ENCODE measurements at places on chromosomes 2 and 18.

DNA sequence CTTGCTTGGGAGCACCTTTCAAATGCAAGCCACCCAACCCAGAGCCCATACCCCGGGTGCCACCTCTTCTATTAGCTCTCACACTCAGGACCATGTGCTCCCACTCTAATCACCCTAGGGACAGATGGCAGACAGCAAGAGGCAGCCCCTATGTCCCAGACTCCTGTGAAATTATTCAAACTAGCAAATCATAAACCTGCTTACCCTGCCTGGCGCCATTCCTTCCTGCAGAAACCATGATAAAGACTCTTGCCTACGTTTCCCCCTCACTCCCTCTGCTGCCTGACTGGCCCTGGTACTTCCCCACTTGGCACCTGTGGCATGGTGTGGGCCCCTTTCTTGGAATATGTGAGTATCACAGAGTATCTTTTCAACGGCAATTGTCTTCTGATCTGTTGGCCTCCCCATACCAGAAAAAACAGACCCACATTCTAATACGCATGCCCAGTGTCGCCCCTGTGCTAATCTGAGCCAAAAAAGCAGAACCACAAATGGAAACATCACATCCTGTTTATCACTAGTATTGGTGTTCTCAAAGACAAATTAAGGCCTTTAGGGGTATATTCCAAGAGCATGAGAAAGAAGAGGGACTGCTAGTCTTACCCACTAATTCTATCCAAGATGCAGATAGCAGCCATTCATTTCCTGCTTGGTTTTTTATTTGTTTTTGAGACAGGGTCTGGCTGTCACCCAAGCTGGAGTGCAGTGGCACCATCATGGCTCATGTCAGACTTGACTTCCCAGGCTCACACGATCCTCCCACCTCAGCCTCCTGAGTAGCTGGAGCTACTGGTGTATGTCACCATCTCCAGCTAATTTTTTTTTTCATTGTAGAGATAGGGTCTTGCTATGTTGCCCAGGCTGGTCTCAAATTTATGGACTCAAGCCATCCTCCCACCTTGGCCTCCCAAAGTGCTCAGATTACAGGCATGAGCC, 44.1 kb upstream of the TTC39C start:
- no peak for DNase-seq

- no peak for DNase-seq
Observed at GRCh38 chr2:39620067-39620466, 45.6 kb upstream of the TMEM178A start.

GRCh38 chr2:842151-842803, 108.4 kb upstream of the SNTG2 start:
- no peak for DNase-seq

DNA sequence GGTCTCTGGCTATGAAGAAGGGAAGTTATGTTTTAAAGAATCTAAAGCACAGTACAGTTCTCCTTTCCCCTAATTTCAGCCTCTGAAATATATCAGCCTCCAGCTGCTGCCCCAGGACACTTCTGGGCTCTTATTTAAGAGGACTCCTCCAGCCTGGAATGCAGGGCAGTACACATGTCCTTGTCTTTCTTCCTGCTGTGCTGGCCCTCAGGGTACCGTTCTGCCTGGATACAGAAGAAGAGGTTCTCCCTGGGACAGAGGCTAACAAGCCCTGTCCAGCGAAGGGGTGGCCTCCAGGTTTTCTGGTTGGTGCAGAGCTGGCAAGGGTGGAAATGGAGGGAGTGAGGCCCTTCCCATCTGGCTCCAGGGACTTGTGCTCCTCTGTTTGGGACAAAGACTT, 22.1 kb downstream of the MLPH start:
- DNase-seq: no peak

DNA sequence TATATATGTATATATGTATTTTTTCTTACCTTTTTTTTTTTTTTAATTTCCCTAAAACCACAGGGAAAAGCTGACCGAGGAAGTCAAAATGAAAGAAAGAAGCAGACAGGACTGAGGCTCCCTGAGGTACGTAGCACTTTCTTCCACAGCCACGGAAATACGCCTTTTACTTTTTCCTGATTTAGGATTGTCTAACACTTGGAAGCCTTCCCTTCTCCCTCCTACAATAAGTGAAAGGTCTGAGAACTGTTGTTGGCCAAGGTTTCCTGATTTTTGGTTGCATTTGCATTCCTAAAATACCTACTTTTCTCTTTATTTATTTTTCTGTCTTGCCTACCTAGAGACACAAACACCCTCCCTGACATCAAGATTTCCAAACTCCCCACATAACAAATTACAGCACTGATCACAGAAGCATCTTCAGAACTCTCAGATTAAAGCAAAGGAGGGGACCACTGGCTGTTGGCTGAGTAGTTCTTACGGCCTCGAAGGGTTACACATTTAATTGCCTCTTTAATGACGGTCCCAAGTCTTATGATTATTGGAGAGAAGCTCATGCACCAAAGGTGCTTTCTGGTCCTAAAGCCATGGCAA, 778.5 kb upstream of the FANCL start:
- no peak for DNase-seq

DNA sequence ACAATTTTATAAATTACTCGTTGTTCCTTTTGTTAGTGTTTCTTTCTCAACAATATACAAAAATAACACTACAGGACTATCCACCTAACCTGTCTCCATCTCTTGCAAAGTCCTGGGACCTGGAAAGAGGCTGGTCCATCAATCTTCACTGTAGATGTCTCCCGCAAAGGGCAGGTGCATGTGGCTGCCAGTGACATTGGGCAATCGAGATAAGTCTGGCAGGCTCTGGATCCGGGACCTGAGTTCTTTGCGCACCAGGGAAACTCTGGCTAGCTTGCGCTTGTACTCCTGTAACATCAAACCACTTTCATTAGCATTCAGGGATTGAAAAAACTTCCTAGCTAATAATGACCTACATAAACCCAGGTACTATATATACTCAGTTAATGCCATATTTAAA, 20.5 kb downstream of the RMP24 start:
- DNase-seq: no peak

- no peak for DNase-seq
Observed at GRCh38 chr2:161139098-161139987, 20.9 kb upstream of the TANK start.

DNA sequence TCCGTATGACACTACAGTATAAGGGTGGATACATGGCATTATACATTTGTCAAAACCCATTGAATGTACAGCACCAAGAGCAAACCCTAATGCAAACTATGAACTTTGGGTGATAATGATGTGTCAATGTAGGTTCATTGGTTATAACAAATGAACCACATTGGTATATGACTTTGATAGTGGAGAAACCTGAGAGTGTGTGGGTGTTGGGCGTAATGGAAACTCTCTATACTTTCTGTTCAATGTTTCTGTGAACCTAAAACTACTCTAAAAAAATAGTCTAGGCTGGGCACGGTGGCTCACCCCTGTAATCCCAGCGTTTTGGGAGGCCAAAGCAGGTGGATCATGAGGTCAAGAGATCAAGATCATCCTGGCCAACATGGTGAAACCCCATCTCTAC, 6.5 kb upstream of the ACTG2 start:
- DNase-seq: no peak

GRCh38 chr2:209721497-209721896, 50.1 kb upstream of the UNC80 start:
- no peak for DNase-seq

DNA sequence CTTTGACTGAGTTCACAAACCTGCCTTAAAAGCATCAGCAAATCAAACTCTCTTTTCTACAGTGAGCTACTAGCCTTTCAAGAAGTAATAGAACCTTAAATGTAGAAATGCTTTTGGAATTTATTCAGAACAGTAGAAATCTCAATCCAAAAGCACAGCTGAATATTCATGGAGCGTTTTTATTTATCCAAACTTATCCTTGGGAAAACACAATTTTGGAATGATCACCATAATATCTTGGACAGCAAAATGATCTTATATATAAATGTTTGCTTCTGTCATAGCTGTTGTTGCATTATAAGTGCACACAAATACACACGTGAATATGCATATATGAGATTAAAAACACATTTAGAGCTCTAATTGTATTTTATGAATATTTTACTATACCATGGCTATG, 747.3 kb upstream of the PIK3C3 start:
- no peak for DNase-seq

DNA sequence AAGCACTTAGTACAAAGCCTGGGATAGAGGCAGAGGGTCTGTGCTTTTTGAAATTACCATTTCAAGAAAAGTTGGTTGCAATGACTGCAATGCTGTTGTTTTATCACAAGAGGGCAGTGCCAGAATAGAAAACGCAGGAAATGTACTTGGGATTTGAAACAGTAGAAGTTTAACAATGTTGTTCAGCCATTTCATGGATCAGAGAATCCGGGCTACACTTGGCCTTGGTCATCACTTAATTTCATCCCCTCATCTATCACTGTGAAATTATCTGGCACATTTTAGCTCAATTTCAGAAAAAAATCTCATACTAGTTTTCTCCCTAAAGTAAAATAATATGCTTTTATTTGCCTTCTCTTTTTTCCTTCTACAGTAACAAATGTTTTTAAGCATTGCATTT, 70.8 kb downstream of the RAPGEF4 start:
- no peak for DNase-seq

GRCh38 chr2:206062724-206063123, 23.2 kb downstream of the INO80D start:
- DNase-seq: no peak

DNA sequence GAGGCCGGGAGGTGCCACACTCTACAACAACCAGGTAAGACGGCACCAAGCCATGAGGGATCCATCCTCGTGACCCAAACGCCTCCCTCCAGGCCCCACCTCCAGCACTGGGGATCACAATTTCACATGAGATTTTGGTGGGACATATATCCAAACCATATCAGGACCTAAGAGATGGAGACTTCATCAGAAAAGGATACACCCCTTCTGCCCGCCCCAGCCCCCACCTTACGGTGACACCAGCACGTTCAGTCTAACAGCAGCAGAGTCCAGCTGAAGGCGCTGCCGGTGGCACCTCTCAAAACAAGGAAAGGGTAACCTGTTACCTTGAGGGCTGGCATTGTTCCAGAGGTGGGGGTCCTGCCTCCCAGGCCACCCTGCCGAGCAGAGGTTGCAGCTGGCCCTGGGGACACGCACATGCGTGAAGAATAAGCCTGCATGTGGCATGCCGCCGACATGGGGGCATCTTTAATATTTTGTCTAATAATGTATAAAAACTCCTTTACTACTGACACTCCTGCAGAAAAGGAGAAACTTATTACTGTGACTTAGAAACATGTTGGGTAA, 154.4 kb downstream of the GALR1 start:
- DNase-seq: no peak

GRCh38 chr2:36165132-36165531, 190.4 kb upstream of the CRIM1 start:
- no peak for DNase-seq

DNA sequence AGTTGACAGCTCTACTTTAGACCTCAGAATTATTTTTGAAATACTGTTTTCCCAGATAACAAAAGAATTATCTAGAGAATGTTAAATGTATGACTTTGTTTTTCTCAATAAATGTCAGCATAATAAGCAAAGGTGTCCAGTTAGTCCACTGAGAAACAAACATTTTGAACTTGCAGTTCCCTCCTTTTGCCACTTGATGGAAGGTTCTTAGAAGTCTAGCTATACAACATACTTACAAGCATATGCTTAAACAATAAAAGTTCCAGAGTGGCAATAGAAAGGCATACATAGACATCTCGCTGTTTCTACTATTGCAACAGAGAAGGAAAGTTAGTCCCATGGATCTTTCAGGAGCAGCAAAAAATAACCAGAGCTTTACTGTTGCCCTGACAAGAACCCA, 11.8 kb downstream of the NDUFA10 start:
- DNase-seq: no peak

DNA sequence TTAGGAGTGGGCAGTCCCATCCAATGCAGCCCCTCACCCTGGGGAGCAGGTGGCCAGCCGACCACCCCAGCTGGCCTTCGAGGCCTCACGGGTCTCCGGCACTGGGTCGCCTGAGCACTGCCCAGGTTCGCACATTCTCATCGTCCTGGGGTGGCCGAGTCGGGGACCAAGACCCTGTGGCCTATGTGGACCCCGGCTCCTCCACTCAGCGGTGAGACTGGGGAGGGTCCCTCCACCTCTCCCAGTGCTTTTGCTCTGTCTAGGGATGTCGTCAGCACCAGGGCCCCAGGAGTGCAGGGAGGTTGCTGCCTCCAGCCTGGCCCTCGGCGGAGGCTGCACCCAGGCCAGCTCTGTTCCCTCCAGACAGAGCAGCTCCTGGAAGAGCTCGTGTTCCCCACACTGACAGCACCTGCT, 89.6 kb downstream of the TPO start:
- DNase-seq: no peak
